ENCODE measurements at places on chromosomes 11 and 22.

- no peak for DNase-seq
These were observed 442.6 kb downstream of the TBC1D22A start for GRCh38 chr22:47205081-47205491.

DNA sequence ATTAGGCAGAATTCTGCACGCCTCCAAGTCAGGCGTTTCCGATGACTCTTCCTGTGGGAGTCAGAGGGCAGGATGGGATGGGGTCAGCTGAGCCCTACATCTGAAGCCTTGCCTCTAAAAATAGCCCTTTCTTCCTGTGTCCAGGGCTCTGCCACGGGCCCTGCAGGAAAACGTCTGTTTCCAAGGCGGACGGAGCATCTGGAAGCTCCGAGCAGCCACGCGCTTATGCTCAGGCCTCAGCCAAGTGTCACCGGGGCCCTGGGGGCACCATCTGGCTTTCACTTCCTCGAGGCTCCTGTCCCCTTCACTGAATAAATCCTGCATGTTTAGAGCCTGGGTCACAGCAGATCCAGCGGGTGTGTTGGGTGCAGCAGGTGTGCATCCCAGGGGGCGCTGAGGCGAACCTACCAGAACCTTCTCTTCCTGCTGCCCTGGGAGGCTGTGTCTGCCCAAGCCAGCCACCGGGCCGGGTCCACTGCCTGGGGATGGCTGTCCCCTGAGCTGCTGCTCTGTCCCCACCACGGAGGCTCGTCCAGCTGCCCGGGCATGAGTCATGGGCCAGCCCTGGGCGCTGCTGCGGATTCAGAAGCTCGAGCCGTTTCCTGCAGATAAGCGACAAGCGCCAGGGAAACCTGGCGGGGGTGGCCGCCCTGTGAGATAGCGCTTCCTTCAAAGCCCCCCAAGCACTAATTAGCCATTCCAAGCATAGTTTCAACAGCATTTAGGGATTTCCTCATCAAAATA is 32.0 kb upstream of the LINC01488 start:
- DNase-seq, result peak; percentile 98

DNA sequence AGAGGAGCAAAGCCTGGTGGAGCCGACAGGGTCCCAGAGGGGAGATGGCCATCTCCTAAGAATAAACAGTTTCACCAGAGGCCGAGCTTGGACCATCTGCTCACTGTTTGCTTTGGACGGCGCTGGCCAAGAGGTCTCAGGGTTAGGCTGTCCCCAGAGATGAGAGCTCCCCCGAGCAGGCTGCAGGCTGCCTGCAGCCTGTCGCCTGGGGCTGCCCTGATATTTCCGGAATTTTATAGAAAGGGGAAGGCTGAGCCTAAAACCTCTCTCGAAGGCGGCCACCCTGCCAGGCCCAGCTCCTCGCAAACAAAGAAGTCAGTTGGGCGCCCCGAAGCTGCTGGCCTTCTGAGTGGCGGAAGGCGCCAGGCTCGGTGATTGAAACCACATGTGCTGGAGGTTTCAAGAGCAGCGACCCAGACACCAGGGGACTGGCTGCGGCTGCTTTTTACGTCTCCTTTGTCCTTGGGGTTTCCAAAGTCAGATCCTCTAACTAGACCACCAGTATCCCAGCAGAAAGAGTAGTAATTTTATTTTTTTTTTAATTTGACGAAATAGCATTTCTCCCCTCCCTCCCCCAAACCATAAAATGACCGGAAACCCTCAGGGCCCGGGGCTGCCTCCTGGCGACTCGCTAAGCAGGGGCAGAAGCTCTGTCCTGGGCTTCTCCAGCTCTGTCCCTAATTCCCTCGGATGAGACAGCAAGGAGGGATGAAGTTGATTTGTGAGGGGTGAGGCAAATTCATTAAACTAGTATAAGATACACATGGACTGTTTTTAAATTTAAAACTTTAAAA is 57.4 kb downstream of the CLMP start:
- peak; percentile 58 for DNase-seq

GRCh38 chr11:47448566-47449427 is at the start of gene RAPSN:
RAPSN (minus strand) TSS chr11:47449136; CDS start chr11:47448964, 172 bp downstream.
- no peak for DNase-seq

GRCh38 chr11:43923406-43924111 is 18.9 kb upstream of the C11orf96 start:
- DNase-seq, result peak; percentile 65

GRCh38 chr11:61560751-61561150 is 20.1 kb downstream of the SYT7 start:
- no peak for DNase-seq
